Fibroblast of the aortic adventitia (primary cell): ENCODE measurements at places on chromosomes 3 and 15. TPM values are rescaled to one million over a fixed set of nuclear protein-coding genes. Genes with fewer than 3 reads are reported as not detected.

The RRP9 gene
- total RNA-seq = 16.3 and 16.9 TPM in 2 replicates

The PODXL2 gene
- 1.3 and 3.4 TPM in 2 replicates for total RNA-seq

The GPR176 gene
- total RNA-seq = 49.7 and 160 TPM in 2 replicates

The ADAMTS9 gene
- 0.54 and 3.7 TPM in 2 replicates for total RNA-seq

The ACP3 gene
- total RNA-seq = 0.63 TPM in 1 of 2 replicates, not detected in the other

The PXYLP1 gene
- total RNA-seq = 5.2 and 9.1 TPM in 2 replicates

The CLRN1 gene
- not detected in 2 replicates for total RNA-seq

The CPEB1 gene
- 25.5 and 40.9 TPM in 2 replicates for total RNA-seq

GRCh38 chr3:9946112-9947024 lies 5.8 kb downstream of the PRRT3 start:
- peak; percentile 83 for DNase-seq

- DNase-seq = no peak
Observed at GRCh38 chr3:114697401-114697800, 403.6 kb downstream of the TIGIT start.

GRCh38 chr3:134445636-134446035 lies 40.1 kb downstream of the ANAPC13 start:
- peak; percentile 59 for DNase-seq

- DNase-seq = no peak
Observed at GRCh38 chr3:49058011-49058410, 28.8 kb upstream of the IMPDH2 start.

DNA sequence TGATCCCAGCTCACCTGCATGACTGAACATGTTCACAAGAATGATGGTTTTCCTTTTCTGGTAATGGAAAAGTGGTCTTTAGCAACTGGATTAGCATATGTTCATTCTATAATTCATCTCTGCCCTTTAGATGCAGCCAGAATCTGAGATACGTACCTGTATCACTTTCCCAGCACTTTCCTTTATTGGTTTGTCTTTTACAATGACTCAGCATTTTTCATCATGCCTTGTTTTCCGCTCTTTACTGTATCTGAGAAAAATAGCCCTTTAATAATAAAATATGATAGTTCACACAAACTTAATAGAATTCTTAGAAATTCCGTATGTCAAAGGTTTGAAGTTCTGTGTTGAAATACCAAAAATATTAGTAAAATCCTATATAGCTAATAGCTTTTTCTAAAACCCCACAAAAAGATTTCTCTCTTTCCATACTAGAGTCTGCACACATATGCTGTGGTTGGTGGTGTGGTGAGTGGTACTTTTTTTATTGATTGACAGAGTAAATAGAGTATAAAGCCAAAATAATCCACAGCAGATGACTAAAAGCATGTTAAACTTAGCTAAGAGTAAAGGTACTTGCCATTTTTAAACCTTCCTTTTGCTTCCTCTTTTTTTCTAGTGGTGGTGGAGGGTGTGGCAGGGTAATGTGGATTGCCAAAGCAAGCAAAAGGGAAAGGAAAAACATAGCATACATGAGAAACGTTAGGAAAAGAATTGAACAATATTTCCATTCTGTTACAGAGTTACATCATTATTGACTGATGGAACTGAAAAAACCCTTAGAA lies 328.9 kb upstream of the RBMS3 start:
- peak; percentile 49 for DNase-seq

DNA sequence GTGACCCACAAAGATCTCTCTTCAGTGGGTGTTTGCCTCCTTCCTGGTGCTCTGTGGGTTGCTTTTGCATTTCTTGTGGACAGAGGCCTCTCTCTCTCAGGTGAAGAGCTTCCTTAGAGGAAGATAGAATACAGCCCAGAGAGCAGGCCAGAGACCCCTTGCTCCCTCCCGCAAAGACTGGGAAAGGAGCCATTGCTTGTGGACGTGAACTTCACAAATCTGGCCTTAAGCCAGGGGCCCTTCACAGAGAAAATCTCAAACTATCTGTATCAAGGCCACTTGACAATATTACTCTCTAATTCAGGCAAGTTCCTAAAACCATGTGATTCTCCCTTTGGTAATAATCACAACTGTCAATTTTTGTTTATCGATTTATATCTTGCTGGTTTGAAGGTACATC lies 30.4 kb upstream of the CLK3 start:
- DNase-seq = no peak

DNA sequence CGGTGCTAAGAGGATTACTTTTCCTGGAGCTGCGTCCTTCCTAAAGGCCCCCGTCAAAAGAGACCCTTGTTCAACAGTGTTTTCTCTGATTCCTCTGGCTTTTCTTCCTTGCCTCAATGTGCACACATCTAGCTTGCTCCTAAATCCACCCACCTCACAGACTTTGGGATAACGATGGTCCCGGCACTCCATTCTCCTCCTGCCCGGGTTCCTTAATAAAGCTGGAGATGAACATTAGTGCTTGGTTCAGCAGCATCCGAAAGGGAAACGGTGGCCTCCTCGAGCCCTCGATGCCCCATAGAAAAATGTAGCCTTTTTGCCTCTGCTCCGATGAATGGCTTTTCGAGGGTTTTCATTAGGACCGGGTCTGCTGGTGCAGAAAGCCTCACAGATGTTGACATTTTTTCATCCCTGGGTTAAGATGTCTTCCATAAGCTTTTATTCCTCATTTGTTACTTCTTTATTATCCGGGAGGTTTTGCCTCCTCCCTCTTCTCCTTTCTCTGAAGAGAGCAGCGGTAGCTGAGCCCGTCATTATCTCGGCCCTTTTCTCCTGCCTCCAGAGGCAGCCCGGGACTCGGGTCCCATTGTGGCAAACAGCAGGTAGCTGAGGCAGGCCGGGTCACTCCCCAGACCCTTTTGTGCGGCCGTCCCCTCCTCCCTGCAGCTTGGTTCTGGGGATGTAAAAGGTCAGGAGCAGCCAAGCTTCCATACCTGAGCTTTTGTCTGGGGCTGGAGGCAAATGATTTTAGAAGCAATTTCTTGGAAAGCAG lies 64.6 kb downstream of the CPN2 start:
- DNase-seq = no peak

GRCh38 chr15:50675535-50676144 lies 11.0 kb downstream of the TRPM7 start:
- peak; percentile 75 for DNase-seq

GRCh38 chr3:55446850-55447249 lies 40.3 kb downstream of the WNT5A start:
- no peak for DNase-seq

- DNase-seq = no peak
Observed at GRCh38 chr3:185411133-185411532, 48.2 kb downstream of the MAP3K13 start.

- no peak for DNase-seq
Observed at GRCh38 chr15:40121911-40122638, 13.4 kb upstream of the BMF start.

GRCh38 chr3:172549144-172549543 lies 25.9 kb upstream of the TNFSF10 start:
- peak; percentile 37 for DNase-seq

- peak; percentile 14 for DNase-seq
Observed at GRCh38 chr15:67331676-67332075, 77.1 kb downstream of the IQCH start.

- no peak for DNase-seq
Observed at GRCh38 chr15:39783244-39783820, 691 bp upstream of the FSIP1 start.
